Endodermal cell (in vitro differentiated cells): ENCODE measurements at places on chromosomes 6 and 20.

DNA sequence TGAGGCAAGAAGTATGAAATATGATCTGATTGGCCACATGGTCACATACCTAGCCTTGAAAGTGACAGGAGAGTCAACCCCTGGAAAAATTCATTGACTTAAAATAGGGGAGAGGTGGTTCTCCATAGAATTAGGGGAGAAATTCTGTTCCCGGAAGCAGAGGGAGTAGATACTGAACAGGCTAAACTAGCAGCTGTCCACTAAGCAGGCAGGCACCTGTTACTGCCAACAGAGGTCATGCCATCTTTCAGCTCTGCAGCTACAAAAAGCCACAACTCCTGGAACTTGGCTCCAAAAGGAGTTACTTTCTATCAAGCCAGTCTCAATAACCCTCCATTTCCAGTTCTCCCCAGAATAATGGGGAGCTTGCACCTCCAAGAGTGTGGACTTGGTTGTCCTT lies 352.5 kb downstream of the MAFB start:
- no peak for DNase-seq

- no peak for DNase-seq
These were observed 2.7 kb downstream of the HIVEP2 start for GRCh38 chr6:142942238-142942637.

GRCh38 chr6:33926451-33926850 lies 122.6 kb upstream of the MLN start:
- peak; percentile 62 for DNase-seq

DNA sequence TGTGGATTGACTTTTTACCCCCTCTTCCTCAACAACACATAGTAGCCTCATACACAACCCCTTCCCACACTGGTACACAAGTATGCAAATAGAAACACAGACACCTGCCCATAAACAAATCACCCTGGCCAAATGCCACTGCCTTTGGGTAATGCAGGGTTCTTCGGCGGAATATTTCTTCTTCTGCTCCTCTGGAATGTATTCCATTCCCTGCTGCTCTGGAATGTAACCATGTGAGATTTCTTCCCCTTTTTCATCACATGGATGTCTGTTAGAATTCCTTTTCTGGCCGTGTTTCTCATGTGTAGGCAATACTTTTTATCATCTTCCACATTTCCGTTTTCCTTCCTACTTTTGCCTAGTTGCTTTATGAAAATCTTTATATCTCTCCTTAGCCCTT lies 76.1 kb upstream of the TPD52L1 start:
- DNase-seq: no peak

- no peak for DNase-seq
These were observed 75.5 kb upstream of the GGTLC1 start for GRCh38 chr20:24064092-24064491.

GRCh38 chr6:37323580-37323979 lies 30.2 kb upstream of the RNF8 start:
- DNase-seq: peak; percentile 7

DNA sequence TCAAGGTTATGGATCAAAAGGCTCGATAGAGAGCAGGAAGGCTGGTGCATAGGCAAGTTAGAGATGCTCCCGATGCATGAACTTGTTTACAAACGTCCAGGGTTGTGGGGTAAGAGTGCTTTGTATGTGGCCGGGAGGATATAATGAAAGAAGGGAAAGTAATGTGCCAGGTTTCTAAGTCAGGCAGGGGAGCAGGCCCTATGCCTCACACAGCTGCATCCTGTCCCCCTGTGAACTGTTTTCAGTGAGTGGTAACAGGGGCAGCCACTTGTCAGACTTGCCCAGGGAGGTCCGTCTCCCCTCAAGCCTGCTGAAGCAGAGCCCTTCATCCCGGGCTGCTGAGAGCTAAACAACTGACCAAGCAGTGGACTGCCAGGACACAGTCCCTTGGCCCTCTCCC lies 19.4 kb downstream of the KCNK5 start:
- no peak for DNase-seq

DNA sequence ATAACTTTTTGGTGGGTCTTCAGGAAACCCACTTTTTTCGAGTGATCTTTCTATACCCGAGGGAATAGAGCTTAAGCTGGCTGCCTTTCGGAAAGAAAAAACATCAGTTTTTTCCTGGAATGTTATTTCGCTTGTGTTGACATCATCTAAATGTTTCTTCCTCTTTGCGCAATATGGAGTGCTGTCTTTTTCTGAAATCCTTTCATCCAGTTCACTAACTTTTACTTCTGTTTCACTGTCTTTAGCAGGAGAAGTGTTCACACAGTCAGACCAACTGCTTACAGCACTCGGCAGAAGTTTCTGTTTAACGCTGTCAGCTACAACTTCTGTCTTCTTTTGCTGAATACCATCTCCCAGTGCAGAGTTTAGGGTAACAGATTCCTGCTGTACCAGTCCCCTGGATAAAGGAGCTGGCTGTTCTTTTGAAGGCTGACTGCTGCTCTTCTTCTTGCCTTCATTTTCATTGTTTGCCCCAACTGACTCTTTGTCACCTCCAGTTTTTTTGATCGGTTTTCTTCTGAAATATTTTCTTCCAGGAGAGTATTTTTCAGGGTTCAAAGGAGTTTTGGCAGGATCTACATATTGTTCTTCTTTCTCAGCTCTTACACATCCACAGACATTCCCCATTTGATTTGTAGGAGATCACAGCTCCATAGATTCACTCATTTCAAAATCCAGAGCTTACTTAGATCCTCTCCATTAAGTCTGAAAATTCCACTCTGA lies 50.0 kb upstream of the DST start:
- DNase-seq: no peak

DNA sequence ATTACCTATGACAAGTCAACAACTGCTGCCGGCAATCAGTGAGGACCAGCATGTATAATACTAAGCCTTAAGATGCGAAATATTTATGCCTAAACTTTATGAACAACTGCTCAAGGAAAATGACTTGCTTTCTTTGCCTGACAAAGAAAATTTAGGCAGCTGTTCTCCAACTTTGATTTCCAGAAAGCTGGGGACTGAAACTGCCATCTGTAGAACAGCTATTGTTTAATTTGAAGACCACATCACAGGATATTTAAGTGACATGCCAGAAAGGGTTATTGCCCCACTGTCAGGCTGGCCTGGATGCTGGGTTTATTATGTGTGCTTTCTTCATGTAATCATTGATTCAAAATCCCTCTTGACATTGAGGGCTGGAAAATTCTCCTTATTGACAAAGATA lies 153.9 kb upstream of the ENPP5 start:
- no peak for DNase-seq

GRCh38 chr6:113632220-113632864 lies 224.8 kb upstream of the MARCKS start:
- no peak for DNase-seq

- peak; percentile 37 for DNase-seq
These were observed 13.5 kb upstream of the ZBTB46 start for GRCh38 chr20:63844511-63844991.

DNA sequence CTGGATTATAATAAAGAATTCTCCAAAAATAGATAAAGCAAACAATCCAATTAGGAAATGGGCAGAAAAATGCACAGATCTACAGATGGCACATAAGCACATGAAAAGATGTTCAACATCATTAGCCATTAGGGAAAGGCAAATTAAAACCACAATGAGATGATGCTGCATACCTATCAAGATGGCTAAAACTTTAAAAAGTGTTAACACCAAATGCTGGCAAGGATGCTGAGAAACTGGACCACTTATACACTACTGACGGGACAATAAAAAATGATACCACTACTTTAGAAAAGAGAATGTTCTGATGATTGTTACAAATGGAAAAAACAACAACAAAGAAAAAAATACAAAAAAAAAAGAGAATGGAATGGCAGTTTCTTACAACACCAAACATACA lies 26.5 kb downstream of the LCA5 start:
- no peak for DNase-seq

DNA sequence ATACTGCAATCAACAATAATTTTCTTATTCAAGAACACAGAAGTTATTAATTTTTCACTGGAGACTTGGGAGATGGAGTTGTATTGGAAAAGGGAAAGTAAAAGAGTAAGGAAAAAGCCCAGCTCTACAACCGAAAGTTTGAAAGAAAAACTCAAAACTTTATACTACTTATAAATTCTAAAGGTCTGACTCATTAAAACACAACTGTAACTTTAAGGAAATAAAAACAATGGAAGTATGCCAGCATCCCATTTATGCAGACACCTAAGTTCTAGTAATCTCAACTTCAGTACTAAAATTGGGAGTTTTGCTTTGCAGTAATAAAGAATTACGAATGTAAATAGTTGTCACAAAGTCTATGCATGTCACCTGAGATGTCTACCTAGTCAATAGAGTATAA lies 80.6 kb downstream of the IRAK1BP1 start:
- DNase-seq: no peak

DNA sequence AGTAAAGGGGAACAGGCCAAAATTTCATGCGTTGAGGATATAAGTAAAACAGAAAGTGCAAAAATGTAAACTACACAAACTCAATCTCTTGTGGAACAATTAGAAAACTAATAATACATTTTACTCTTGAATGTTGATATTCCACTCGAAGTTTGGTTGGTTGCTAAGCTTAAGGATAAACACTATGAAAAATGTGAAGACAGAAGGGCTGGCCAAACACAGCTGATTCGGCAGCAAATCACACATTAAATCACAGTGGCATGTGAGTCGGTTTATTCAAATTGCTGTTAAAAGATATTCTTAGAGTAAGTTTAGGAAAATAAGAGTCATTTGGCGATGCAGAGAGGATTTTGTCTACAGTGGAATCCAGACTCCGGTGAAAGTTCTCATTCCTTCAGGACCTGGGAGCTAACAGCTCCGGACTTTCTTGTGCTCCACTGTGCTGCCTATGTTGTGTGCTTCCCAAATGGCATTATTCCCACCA lies 1.4 kb upstream of the EPM2A start:
- DNase-seq: no peak

- no peak for DNase-seq
These were observed 7.4 kb upstream of the LAMA5 start for GRCh38 chr20:62374331-62375152.

DNA sequence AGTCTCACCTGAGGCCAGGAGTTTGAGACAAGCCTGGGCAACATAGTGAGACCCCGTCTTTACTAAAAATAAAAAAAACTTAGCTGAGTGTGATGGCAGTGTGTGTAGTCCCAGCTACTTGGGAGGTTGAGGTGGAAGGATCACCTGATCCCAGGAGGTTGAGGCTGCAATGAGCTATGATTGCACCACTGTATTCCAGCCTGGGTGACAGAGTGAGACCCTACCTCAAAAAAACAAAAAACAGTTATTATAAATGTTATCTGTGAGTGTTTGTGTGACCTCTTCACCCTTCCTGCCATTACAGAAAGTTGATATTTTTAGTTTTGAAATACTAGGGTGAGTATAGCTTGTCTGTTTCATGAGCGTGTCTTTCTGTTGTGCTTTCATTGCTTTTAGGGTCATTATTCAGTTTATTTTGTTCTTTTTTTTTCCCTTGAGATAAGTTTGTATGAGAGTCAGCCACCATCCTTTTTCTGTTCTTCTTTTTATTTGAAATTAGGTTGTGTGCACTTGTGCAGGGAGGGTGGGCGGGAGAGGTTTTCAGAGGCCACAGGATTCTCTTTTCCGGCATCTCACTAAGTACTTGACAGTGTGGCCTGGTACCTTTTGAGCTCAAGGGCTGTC lies 26.2 kb downstream of the CDYL start:
- DNase-seq: no peak

DNA sequence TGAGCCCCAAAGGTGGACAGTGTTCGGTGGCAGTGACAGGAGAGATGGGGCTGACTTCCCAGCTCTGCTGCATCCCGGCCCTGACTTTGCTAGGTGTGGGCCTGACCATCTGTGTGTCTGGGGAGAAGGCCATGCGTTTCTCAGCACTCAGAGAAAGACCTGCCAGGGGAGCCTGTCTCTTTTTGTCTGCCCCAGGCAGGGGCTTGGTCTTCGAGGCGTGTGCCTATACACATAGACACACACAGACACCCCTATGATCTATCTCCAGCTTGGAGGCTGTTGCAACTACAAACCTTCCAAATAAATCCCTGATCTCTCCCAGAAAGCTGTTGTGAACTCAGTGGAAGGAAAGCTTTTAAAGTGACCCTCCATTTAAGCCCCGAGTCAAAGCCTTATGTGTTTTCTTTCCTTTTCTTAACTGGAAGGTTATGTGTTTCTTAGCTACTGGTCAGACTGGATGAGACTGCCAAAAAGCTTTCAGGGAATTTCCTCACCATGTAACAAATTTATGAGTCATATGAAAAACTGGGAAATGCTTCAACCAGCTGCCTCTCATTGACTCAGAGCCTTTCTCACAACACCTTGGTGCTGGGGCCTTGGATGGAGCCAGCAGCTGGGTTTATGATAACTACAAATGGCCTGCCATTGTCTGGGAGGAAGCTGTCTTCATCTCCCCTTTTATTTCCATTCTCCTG lies 102.6 kb downstream of the CDC5L start:
- DNase-seq: no peak

DNA sequence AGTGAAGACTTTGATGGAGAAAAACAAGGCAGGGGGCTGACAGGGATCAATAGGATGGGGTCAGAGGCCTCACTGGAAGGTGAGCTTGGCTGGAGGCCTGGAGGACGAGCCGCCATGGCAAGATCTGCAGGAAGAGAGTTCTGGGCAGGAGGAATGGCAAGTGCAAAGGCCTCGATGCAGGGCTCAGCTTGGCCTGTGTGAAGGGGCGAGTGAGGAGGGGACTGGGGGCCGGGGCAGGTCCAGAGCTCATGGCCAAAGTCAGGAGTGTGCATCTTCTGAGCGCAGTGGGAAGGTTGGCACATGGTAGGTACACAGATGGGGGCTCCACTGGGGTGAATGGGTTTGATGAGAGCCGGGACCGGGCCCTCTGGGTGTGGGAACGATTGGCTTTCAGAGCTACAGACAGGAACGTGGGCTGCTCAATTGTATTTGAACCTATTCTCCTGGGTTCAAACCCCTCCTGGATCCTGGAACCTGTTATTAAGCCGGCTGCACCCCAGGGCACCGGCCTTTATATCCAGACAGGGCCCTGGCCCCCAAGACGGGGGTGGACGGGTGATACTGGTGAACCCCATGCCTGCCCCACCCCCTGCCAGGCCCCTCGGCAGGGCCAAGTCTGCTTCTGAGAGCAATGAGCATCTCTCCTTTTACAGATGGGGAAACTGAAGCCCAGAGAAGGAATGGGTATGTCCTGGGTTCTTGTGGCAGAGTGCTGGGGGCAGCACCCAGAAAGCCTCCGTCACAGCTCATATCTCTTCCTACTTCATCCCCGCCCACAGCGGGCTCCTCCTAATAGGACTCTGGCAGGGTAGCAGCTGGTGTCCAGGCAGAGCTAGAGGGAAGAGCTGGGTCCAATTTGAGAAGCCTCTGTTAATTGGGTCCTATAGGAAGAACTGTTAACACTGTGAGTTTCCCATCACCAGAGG lies 106.1 kb downstream of the CEBPB start:
- no peak for DNase-seq

GRCh38 chr20:47309806-47310426 lies 46.6 kb downstream of the ZMYND8 start:
- DNase-seq: no peak

- no peak for DNase-seq
These were observed 253.4 kb downstream of the PRL start for GRCh38 chr6:22043284-22043962.

GRCh38 chr6:145381941-145382340 lies 353.4 kb downstream of the EPM2A start:
- no peak for DNase-seq
